ENCODE measurements at places on chromosomes 12 and 14. TPM values are rescaled to one million over a fixed set of nuclear protein-coding genes. Genes with fewer than 3 reads are reported as not detected.
A peak's percentile ranks its signal among the peaks of the same experiment; 100 is the strongest.

The PIWIL1 gene
- not detected for total RNA-seq

The EXOC5 gene
- 60.9 TPM for total RNA-seq

GRCh38 chr12:128534906-128535305 lies 267.9 kb downstream of the TMEM132C start:
- DNase-seq = no peak

DNA sequence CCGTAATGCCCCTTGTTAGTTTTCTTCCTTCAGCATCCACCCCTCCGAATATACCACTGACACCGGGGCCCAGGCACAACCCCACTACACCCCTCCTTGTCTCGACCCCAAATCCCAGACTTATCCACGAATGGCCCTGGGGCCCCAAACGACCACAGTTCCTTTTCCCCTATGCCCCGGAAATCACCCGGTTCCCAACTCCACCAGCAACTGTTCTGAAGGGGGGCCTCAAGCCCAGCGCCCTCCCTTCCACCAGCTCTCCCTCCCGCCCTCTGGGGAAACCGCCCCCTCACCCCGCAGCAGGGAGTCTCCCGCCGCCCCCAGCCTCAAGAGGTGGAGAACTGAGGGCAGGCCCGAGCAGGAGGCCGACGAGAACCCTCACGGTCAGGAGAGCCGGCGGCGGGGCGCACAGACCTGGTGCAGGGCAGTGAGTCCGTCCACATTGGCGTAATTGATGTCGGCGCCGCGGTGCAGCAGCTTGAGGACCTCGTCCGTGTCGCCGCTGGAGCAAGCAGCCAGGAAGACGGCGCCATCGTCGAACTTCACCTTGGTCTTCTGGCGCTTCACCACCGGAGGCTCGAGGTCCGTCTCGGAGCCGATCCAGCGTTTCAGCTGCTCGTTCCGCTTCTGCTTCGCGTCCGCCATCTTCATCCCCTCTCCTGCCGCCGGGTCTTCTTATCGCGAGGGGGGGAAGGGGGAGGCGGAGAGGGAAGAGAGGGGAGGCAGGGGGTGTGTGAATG lies 446 bp downstream of the PPP1R12A start:
- DNase-seq = peak; percentile 85

GRCh38 chr12:91893476-91893875 lies 252.2 kb downstream of the BTG1 start:
- no peak for DNase-seq

DNA sequence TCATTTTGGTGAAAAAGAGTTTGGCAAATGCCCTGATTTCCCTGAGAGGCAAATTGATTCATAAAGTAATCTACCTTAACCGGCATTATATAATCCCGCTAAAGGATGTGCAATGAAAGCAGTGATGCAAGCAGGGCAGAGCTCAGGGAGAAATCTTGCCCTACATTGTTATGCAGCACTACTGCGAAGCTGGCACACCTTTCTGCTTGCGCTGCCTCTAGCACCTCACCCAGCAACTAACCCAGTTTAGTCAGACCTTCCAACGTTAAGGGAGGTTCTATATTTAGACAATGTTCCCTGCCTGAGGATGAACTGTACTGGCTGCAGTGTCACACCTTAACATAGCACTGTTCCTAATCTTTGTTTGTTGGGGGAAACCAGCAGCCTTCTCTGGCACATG lies 60.8 kb upstream of the CCDC196 start:
- no peak for DNase-seq

DNA sequence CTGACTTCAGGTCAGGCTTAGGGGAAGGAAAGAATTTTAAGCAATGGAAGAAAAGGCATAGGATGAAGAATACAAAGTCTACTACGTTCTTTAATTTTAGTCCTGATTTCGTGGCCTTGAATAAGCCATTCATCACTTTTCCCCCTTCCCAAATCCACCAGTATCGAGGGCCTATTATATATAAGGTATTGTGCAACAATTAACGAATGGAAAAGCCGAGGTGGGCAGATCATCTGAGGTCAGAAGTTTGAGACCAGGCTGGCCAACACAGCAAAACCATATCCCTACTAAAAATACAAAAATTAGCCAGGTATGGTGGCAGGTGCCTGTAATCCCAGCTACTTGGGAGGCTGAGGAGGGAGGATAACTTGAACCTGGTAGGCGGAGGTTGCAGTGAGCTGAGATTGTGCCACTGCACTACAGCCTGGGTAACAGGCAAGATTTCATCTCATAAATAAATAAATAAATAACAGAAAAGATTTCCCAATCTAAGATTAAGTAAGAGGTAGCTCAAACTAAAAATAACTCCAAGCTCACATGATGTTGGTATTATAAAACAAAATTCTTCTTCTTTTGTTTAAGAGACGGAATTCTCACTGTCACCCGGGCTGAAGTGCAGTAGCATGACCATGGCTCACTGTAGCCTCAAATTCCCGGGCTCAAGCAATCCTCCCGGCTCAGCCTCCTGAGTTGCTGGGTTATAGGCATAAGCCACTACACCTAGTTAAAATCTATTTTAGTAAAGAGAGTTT lies 58.3 kb upstream of the NR2C1 start:
- DNase-seq = no peak

- DNase-seq = no peak
Measured at GRCh38 chr14:102568115-102568614, 24.3 kb upstream of the RCOR1 start.

DNA sequence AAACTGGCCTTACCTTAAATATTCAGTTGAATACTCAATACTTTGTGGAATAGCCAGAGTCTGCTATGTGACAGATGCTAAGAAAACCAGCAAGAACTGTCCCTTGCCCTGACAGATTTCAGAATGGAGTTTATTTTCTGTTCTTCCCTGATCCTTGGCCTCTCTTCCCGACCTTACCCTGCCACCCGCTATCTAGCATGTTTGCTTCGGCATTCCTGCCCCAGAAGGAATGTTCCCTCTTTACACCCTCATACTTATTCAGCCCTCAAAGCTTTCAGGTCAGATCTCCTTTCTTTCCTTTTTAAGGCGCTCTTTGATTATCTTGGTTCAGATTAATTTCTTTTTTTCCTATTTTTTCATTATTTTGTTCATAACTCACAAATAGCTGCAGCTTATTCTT lies 21.8 kb downstream of the SUSD6 start:
- no peak for DNase-seq

- DNase-seq = peak; percentile 50
Measured at GRCh38 chr12:131947482-131948027, 2.2 kb upstream of the EP400 start.

- DNase-seq = peak; percentile 43
Measured at GRCh38 chr12:34391771-34392581, 369.7 kb downstream of the ALG10 start.

Data from cardiac septum (tissue), 1 donor.